ENCODE measurements at places on chromosomes 12 and 14. TPM values are rescaled to one million over a fixed set of nuclear protein-coding genes. Genes with fewer than 3 reads are reported as not detected.
A peak's percentile ranks its signal among the peaks of the same experiment; 100 is the strongest.

DNA sequence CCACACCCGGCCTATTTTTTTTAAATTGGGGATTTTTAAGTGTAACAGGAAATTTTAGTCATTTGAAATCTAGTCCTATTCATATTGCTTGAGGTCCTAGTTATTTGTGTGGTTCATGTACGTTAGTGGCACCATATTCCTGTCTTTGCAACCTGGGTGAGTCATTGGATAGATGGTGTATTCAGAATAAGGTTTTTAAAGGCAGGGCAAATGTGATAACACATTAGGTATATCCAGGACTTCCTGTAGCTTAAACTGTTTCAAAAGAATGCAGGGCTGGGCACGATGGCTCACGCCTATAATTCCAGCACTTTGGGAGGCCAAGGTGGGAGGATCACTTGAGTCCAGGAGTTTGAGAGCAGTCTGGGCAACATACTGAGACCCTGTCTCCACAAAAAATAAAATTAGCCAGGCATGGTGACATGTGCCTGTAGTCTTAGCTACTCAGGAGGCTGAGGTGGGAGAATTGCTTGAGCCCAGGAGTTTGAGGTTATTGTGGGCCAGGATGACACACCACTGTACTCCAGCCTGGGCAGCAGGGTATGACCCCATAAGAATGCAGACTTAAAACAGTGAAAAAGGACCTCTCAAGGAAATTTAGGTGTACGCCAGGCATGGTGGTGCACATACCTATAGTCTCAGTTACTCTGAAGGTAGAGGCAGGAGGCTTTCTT, 8.1 kb downstream of the ATP6V0A2 start:
- H3K36me3 ChIP-seq, result peaks cover 4% of the 10 kb centered on the region
- H3K27ac ChIP-seq, result peak overlapping the region; percentile 69
- H3K4me3 ChIP-seq, result no peak overlapping the region
- no peaks in the 10 kb centered on the region for H3K27me3 ChIP-seq

- peaks cover 4% of the 10 kb centered on the region for H3K36me3 ChIP-seq
- no peaks in the 10 kb centered on the region for H3K27me3 ChIP-seq
- H3K27ac ChIP-seq, result peak overlapping the region; percentile 91
- H3K4me3 ChIP-seq, result peak overlapping the region; percentile 99
These were observed 574 bp downstream of the GLRX5 start for GRCh38 chr14:95535226-95536021.

DNA sequence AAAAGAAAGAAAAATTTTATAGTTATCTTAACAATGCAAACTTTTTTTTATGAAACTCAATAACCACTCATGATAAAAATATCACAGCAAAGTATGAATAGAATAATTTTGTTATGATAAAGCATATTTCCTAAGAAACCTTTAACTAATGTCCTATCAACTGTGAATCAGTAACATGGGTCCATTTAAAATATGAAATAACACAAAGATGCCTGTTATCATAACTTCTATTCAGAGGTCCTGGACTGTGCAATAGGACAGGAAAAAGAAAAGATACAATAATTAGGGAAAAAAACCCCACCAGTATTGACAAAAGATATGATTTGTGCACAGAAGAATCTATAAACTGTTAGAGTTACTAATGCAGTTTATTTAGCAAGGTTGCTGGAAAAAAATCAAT, 245.4 kb downstream of the FOXN3 start:
- no peaks in the 10 kb centered on the region for H3K27me3 ChIP-seq
- H3K36me3 ChIP-seq, result peaks cover 26% of the 10 kb centered on the region
- no peak overlapping the region for H3K27ac ChIP-seq
- no peaks in the 10 kb centered on the region for H3K4me1 ChIP-seq
- DNase-seq, result no peak
- H3K4me3 ChIP-seq, result no peak overlapping the region

- no peaks in the 10 kb centered on the region for H3K27me3 ChIP-seq
- H3K36me3 ChIP-seq, result no peaks in the 10 kb centered on the region
- peaks cover 5% of the 10 kb centered on the region for H3K4me1 ChIP-seq
- H3K27ac ChIP-seq, result no peak overlapping the region
- no peak for DNase-seq
These were observed 163.7 kb upstream of the NOVA1 start for GRCh38 chr14:26761532-26761931.

DNA sequence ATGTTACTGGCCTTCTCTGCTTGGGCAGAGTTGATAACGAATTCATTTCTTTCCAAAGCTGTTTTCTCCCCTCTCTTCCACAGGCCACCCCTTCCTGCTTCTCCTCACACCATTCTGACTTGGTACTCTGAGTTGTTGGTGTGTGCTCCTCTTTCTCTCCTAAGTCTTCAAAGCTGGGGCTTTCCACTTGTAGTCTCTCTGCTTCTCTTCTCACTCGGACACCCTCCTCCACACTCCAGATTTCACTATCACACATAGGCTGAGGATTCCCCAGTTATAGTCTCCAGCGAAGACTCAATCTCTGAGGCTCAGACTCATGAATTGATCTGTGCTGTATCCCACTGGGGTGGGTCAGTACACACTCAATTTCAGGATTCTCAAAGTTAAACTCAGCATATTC, 201.0 kb downstream of the SSPN start:
- no peaks in the 10 kb centered on the region for H3K4me1 ChIP-seq
- no peak overlapping the region for H3K4me3 ChIP-seq
- no peak overlapping the region for H3K27ac ChIP-seq
- peaks cover 12% of the 10 kb centered on the region for H3K36me3 ChIP-seq
- no peak for DNase-seq

CCDC38 gene
- total RNA-seq, result not detected

GRCh38 chr12:109625131-109625559, 51.6 kb downstream of the MVK start:
- no peaks in the 10 kb centered on the region for H3K36me3 ChIP-seq
- H3K4me3 ChIP-seq, result no peak overlapping the region
- H3K4me1 ChIP-seq, result peaks cover 11% of the 10 kb centered on the region
- peaks cover 57% of the 10 kb centered on the region for H3K27me3 ChIP-seq

- peaks cover 22% of the 10 kb centered on the region for H3K4me1 ChIP-seq
- H3K36me3 ChIP-seq, result no peaks in the 10 kb centered on the region
- H3K27me3 ChIP-seq, result no peaks in the 10 kb centered on the region
- no peak overlapping the region for H3K27ac ChIP-seq
These were observed 93.9 kb upstream of the DCN start for GRCh38 chr12:91276509-91276908.

DNA sequence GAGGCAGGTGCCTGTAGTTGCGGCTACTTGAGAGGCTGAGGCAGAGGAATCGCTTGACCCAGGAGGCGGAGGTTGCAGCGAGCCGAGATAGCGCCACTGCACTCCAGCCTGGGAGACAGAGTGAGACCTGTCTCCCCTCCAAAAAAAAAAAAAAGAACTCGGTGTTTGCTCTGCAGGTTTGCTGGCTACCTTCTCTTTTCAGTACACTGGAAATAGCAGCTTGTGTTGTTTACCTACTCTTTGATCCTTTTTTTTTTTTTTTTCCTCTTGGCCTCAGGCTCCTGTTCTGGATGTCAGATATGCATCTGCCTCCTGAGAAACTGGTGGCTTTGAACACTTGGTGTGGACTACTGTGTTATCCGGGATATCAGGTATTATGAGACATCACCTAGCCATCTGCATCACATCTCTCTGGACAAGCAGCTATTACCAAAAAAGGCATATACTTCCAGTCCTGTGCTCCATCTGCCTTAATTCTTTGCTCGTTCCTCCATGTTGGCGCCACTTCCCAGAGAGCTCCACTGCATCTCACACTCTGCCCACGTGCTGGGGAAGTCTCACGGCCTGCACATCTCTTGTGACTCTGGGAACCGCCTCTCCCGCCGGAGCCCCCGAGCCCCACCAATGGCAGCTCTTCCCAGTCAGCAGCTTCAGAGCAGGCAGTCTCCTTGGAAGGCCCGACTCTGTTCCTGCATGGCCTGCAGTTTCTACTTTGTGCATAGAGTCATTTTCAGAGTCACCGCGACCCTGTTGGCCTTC, 50.9 kb upstream of the TRAF3 start:
- H3K27ac ChIP-seq, result no peak overlapping the region
- H3K36me3 ChIP-seq, result peaks cover 34% of the 10 kb centered on the region
- H3K4me1 ChIP-seq, result no peaks in the 10 kb centered on the region

SDR9C7 gene
- 0.26 TPM for total RNA-seq

DNA sequence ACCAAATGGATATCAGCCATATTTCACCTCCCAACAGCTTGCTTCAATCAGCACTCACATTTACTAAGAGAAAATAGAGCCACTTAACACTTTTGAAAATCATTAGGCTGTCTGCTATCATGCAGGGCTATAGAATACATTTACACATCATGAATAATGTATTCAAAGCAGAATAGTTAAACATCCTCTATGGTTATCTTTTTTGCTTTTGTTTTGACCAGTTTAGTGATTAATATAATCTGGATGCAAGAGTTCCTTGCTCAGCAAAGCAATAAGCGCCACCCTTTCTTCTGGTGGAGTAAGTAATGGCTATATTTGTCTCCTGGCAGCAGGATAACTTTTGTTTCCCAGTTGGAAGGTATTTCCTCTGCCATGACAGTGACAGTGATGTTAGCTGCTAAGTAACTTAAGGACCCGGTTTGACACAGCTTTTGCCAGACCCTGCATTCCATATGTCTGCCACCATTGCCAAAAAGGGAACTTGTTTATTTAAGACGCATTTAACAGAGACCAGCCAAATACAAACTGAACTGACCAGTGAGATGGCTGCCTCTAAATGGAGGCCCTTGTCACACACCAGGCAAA, 70.3 kb upstream of the NR2C1 start:
- peak overlapping the region; percentile 37 for H3K27ac ChIP-seq
- peaks cover 22% of the 10 kb centered on the region for H3K4me1 ChIP-seq
- H3K4me3 ChIP-seq, result peak overlapping the region; percentile 41
- H3K36me3 ChIP-seq, result peaks cover 4% of the 10 kb centered on the region

- H3K4me3 ChIP-seq, result peak overlapping the region; percentile 95
- H3K4me1 ChIP-seq, result peaks cover 13% of the 10 kb centered on the region
- peaks cover 68% of the 10 kb centered on the region for H3K27me3 ChIP-seq
- H3K36me3 ChIP-seq, result peaks cover 3% of the 10 kb centered on the region
- H3K27ac ChIP-seq, result peak overlapping the region; percentile 79
These were observed 386.0 kb downstream of the BCAT1 start for GRCh38 chr12:24562771-24563431.

GRCh38 chr14:77485901-77486678, 12.5 kb downstream of the ISM2 start:
- H3K4me1 ChIP-seq, result no peaks in the 10 kb centered on the region
- no peaks in the 10 kb centered on the region for H3K36me3 ChIP-seq
- H3K4me3 ChIP-seq, result no peak overlapping the region
- H3K27me3 ChIP-seq, result no peaks in the 10 kb centered on the region
- no peak overlapping the region for H3K27ac ChIP-seq
- no peak for DNase-seq

DEGS2 gene
- 7.6 TPM for total RNA-seq

IL26 gene
- total RNA-seq, result not detected

- peaks cover 7% of the 10 kb centered on the region for H3K4me1 ChIP-seq
- peaks cover 13% of the 10 kb centered on the region for H3K36me3 ChIP-seq
- H3K4me3 ChIP-seq, result no peak overlapping the region
- no peaks in the 10 kb centered on the region for H3K27me3 ChIP-seq
These were observed 13.9 kb downstream of the ALDH2 start for GRCh38 chr12:111780615-111781014.

DNA sequence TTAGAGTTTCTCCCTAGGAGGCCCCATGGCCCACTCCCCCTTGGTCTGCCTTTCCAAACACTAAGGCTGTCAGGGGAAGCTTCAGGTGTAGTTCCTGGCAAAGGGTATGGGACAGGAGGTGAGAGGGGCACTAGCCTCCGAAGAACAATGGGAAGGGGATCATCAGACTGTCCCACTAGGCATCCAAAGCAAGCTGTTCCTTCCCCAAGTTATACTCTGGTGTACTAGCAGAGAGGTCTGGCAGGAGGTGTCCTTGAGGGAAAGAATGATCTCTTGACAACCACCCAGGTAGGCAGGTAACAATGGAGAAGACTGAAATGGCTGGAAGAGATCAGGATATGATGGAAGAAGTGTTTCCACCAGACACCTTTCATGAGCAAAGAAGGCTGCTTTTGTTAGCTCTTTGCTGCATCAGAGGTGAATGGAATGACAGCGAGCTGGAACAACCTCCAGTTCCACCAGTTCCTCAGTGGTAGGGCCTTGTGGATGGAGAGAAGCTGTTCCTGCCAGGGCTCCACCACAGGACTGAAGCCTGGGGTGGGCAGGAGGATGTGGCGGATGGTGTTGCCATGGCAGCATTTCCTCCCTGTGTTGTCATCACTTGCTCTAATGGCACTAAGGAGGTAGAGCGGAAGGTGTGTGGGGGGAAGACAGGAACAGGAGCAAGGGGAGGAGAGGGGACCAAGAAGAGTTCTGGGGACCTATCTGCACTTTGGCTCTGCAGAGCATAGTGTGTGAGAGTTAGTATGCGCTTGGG, 2.3 kb upstream of the AGAP2 start:
- peaks cover 60% of the 10 kb centered on the region for H3K27me3 ChIP-seq
- peaks cover 4% of the 10 kb centered on the region for H3K36me3 ChIP-seq
- DNase-seq, result no peak
- H3K4me1 ChIP-seq, result peaks cover 29% of the 10 kb centered on the region

DNA sequence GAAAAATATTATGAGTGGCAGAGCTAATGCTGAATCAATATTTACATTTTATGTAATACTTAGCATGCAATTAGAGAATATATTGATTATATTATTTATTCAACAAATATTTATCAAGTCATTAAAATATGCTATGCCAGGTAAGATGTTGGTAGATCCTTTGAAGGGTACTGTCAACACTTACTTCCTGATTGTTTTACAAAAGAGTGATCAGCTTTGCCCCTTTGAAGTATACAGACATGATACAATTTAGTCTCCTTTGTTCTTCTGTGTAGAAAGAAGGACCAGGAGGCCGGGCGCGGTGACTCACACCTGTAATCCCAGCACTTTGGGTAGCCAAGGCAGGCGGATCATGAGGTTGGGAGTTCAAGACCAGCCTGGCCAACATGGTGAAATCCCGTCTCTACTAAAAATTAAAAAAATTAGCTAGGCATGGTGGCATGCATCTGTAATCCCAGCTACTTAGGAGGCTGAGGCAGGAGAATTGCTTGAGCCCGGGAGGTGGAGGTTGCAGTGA, 73.9 kb upstream of the IFNG-AS1 start:
- peaks cover 5% of the 10 kb centered on the region for H3K4me1 ChIP-seq
- no peak overlapping the region for H3K27ac ChIP-seq
- H3K27me3 ChIP-seq, result no peaks in the 10 kb centered on the region
- no peaks in the 10 kb centered on the region for H3K36me3 ChIP-seq

DNA sequence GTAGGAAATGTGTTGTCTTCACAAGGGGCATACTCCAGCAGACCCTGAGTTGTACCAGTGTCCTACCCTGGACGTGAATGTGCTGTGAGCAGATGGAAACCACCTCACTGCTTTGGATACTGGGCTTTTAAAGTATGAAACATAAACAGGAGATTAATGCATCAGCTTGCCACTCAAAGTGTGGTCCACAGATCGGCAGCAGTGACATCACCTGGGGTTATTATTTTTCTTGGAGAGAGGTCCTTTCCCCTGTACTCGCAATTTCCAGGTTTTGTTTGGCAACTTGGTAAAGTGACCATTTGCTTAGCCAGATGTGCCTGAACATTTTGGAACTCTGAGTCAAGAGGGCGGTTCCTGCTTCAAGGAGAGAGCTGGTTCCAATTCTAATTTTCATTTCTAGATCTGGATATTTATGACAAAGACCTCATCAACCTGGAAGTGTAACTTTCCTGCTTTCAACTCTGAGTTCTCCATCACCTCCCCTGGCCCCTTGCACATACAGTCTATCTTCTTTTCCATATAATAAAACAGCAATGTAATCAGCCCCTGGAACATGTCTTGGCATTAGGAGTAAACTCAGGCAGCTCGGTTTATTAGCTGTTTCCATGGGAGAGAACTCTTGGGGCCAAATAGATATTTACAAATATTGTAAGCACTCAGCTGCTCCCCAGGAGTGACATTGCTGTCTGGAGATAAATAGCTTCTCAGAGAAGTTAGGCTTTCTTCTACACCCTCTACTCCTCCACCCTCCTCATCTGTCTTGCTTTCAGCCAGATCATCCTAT, 237.0 kb upstream of the TBX3 start:
- H3K27me3 ChIP-seq, result no peaks in the 10 kb centered on the region
- no peak overlapping the region for H3K27ac ChIP-seq

MAP3K9 gene
- total RNA-seq, result 27.4 TPM
